Naive B cell (primary cell): ENCODE measurements at places on chromosomes 1 and 21. TPM values are rescaled to one million over a fixed set of nuclear protein-coding genes. Genes with fewer than 3 reads are reported as not detected.
A peak's percentile ranks its signal among the peaks of the same experiment; 100 is the strongest.

- H3K4me3 ChIP-seq, result no peak overlapping the region
- no peak overlapping the region for H3K27ac ChIP-seq
- no peaks in the 10 kb centered on the region for H3K27me3 ChIP-seq
- peaks cover 5% of the 10 kb centered on the region for H3K36me3 ChIP-seq
- no peaks in the 10 kb centered on the region for H3K4me1 ChIP-seq
Measured at GRCh38 chr1:70840260-70840953, 207.2 kb downstream of the PTGER3 start.

GRCh38 chr1:22688466-22688865, 22.2 kb upstream of the EPHB2 start:
- H3K4me1 ChIP-seq, result no peaks in the 10 kb centered on the region
- no peak overlapping the region for H3K4me3 ChIP-seq
- H3K27ac ChIP-seq, result peak overlapping the region; percentile 2
- no peak for DNase-seq
- no peaks in the 10 kb centered on the region for H3K36me3 ChIP-seq

GRCh38 chr1:237891979-237892378, 1.3 kb upstream of the ZP4 start:
- H3K27ac ChIP-seq, result no peak overlapping the region
- H3K4me1 ChIP-seq, result no peaks in the 10 kb centered on the region
- no peaks in the 10 kb centered on the region for H3K27me3 ChIP-seq
- DNase-seq, result no peak
- H3K36me3 ChIP-seq, result no peaks in the 10 kb centered on the region

GRCh38 chr1:90340606-90341005, 345.7 kb downstream of the ZNF326 start:
- peaks cover 4% of the 10 kb centered on the region for H3K27me3 ChIP-seq
- no peak for DNase-seq
- no peak overlapping the region for H3K4me3 ChIP-seq
- no peak overlapping the region for H3K27ac ChIP-seq

DNA sequence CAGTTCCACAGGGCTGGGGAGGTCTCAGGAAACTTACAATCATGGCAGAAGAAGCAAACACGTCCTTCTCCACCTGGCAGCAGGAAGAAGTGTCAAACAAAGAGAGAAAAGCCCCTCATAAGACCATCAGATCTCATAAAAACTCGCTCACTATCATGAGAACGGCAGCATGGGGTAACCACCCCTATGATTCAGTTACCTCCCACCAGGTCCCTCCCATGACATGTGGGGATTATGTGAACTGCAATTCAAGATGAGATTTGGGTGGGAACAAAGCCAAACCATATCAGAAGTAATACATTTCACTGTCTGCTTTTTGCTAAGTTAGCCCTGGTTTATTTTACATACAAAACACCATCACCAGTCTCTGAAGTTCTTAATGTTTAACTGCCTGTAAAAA, 68.5 kb downstream of the RBM11 start:
- H3K27ac ChIP-seq, result no peak overlapping the region
- DNase-seq, result no peak
- H3K36me3 ChIP-seq, result no peaks in the 10 kb centered on the region
- no peaks in the 10 kb centered on the region for H3K27me3 ChIP-seq
- no peak overlapping the region for H3K4me3 ChIP-seq

- no peak for DNase-seq
- H3K27me3 ChIP-seq, result no peaks in the 10 kb centered on the region
- H3K4me1 ChIP-seq, result no peaks in the 10 kb centered on the region
- no peak overlapping the region for H3K27ac ChIP-seq
Measured at GRCh38 chr1:53519421-53519820, 60.2 kb downstream of the DMRTB1 start.

DNA sequence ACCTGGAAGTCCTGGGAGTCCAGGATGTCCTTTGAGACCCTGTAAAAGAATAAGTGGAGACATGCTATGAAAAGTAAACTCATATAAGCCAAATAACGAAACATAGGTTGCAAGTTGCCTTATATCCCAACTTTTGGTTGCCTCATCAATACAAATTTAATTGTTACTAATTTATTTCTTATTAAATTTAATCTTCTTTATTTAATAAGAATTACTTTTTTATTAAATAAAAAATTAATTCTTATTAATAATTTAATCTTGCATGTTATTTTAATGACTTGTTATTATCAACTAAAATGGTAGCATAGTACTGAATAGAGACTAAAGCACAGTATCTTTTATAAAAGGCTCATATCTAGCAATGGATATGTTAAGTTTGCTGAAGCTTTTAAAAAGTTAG, 92.9 kb downstream of the COL24A1 start:
- no peaks in the 10 kb centered on the region for H3K4me1 ChIP-seq
- H3K36me3 ChIP-seq, result no peaks in the 10 kb centered on the region
- H3K4me3 ChIP-seq, result no peak overlapping the region
- H3K27ac ChIP-seq, result no peak overlapping the region
- peaks cover 7% of the 10 kb centered on the region for H3K27me3 ChIP-seq

DNA sequence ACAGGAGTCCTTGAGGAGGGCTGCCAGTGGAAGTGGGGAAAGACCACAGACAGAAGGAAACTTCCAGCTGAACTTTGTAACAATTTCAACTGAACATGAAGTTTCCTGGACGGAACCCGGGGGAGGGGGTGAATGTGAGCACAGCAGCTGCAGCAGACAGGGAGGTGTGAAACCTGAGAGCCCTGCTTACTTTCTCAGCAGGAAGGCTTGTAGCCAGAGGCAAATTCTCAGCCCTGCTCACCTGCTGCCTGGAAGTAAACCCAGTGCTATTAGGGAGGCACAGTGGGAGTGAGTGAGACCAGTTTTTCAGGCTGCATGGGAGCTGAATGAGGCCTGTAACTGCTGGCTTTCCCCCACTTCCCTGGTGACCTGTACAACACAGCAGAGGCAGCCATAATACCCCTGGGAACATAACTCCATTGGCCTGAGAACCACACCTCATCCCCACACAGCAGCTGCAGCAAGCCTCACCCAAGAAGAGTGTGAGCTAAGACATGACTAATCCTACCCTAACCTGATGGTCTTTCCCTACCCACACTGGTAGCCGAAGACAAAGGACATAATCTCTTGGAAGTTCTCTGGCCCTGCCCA, 9.6 kb upstream of the SPRR2F start:
- no peaks in the 10 kb centered on the region for H3K36me3 ChIP-seq
- DNase-seq, result no peak
- no peak overlapping the region for H3K27ac ChIP-seq
- H3K4me1 ChIP-seq, result no peaks in the 10 kb centered on the region

DNA sequence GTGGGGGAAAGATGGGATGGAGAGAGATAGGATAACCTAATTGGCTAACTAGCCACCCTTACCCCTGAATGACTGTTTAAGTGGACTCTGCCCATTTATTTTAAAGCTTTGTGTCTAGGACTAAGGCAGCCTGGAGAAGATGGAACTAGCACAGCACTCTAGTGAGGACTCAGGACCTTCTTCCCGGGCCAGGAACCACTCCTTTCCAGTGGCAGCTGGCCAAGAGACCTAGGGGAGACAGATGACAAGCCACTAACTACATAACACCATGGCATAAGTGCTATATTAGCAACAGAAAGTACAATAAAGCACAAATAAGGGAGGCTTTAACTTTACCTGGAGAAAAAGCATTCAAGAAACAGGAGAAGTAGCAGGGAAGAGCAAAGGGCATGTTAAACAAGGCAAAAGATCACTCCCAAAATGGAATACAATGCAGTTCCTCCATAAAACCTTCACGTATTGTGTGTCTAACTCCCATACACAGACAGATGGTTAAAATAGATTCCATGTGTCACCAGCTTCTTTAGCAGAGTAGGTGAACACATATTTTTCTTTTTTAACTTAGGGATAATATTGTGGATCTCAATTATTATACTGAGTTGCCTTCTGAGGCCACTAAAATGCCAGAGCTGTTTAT, 20.6 kb downstream of the CLCA1 start:
- no peaks in the 10 kb centered on the region for H3K4me1 ChIP-seq
- no peaks in the 10 kb centered on the region for H3K36me3 ChIP-seq
- no peak overlapping the region for H3K27ac ChIP-seq

- no peaks in the 10 kb centered on the region for H3K27me3 ChIP-seq
- peak; percentile 82 for DNase-seq
- no peaks in the 10 kb centered on the region for H3K36me3 ChIP-seq
- no peak within 1 kb of the TSS for H3K4me3 ChIP-seq
Measured at GRCh38 chr1:207454046-207454964, at the start of gene CR2. Gene CR2, plus strand, starts transcription at chr1:207454328. Its CDS starts 91 bp downstream, at chr1:207454419.

GRCh38 chr21:34154878-34155277, 81.5 kb downstream of the MRPS6 start:
- no peak overlapping the region for H3K27ac ChIP-seq
- no peaks in the 10 kb centered on the region for H3K27me3 ChIP-seq
- no peak for DNase-seq
- no peak overlapping the region for H3K4me3 ChIP-seq
- no peaks in the 10 kb centered on the region for H3K36me3 ChIP-seq

GRCh38 chr1:95888941-95889390, 655.0 kb downstream of the RWDD3 start:
- no peaks in the 10 kb centered on the region for H3K36me3 ChIP-seq
- DNase-seq, result no peak
- H3K27me3 ChIP-seq, result no peaks in the 10 kb centered on the region
- H3K4me1 ChIP-seq, result no peaks in the 10 kb centered on the region

GRCh38 chr1:224430511-224431113, 4.0 kb downstream of the WDR26 start:
- H3K27ac ChIP-seq, result peak overlapping the region; percentile 91
- H3K36me3 ChIP-seq, result no peaks in the 10 kb centered on the region
- H3K4me3 ChIP-seq, result peak overlapping the region; percentile 39
- H3K27me3 ChIP-seq, result no peaks in the 10 kb centered on the region

- no peaks in the 10 kb centered on the region for H3K27me3 ChIP-seq
- peak overlapping the region; percentile 73 for H3K4me3 ChIP-seq
- peaks cover 26% of the 10 kb centered on the region for H3K36me3 ChIP-seq
Measured at GRCh38 chr1:157724537-157725220, 24.1 kb upstream of the FCRL3 start.

GRCh38 chr1:234845097-234845660, 235.2 kb upstream of the IRF2BP2 start:
- H3K36me3 ChIP-seq, result no peaks in the 10 kb centered on the region
- DNase-seq, result no peak
- H3K27me3 ChIP-seq, result peaks cover 3% of the 10 kb centered on the region
- no peak overlapping the region for H3K27ac ChIP-seq

DNA sequence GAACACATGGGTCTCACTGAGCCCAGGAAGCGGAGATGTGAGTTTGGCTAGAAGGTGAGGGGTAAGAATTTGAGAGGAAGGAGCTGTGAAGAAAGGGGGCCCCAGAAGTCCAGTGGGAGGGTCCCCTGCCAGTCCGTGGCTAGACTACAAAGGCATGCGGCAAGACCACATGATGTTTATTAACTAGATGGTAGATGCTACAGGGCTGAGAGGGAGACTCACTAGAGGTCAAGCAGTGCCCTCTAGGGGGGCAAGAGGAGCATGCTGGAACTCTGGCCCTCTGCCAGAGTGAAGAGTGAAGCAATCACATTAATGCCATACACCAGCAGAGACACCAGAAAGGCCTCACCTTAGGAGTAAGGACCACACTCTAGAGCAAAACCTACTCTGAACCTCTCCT, 12.2 kb downstream of the KIAA0319L start:
- peaks cover 16% of the 10 kb centered on the region for H3K36me3 ChIP-seq
- H3K4me1 ChIP-seq, result peaks cover 34% of the 10 kb centered on the region
- no peak overlapping the region for H3K4me3 ChIP-seq
- H3K27ac ChIP-seq, result no peak overlapping the region
- no peak for DNase-seq

GRCh38 chr1:199898654-199899053, 128.9 kb upstream of the NR5A2 start:
- peaks cover 19% of the 10 kb centered on the region for H3K27me3 ChIP-seq
- no peaks in the 10 kb centered on the region for H3K36me3 ChIP-seq
- H3K4me1 ChIP-seq, result no peaks in the 10 kb centered on the region
- no peak overlapping the region for H3K27ac ChIP-seq

DNA sequence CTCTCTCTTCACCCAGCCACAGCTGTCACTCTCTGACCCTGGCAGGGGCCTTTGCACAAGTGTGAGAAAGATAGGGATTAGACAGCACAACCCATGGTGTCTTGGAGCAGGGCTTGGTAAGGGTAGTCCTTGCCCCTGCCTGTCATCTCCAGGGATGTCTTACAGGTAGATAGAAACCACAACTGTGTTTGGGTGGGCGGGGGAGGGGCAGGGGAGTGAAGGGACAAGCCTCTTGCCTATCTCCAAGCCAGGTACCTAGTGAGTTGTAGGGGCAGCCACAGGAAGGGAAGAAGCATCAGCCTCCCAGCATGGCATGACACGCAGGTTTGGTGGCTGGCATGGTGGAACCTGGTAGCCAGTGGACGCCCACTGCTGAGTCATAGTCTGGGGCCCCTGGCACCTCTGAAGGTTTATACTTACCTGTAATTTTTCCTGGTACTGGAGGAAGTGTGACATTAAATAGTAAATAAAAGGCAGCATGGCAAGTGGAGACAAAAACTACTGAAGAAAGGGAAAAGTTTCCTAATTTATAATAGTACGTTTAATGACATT, 97.5 kb downstream of the CLEC20A start:
- no peaks in the 10 kb centered on the region for H3K36me3 ChIP-seq
- no peak overlapping the region for H3K4me3 ChIP-seq
- no peaks in the 10 kb centered on the region for H3K27me3 ChIP-seq
- DNase-seq, result no peak
- no peak overlapping the region for H3K27ac ChIP-seq

GRCh38 chr1:30523055-30524020, 200.0 kb downstream of the MATN1 start:
- no peak overlapping the region for H3K4me3 ChIP-seq
- H3K27ac ChIP-seq, result no peak overlapping the region
- peaks cover 15% of the 10 kb centered on the region for H3K27me3 ChIP-seq
- H3K4me1 ChIP-seq, result no peaks in the 10 kb centered on the region

Gene AGRN
- not detected for polyA plus RNA-seq

Gene IRF2BP2
- polyA plus RNA-seq, result 55.8 TPM

Gene TCHHL1
- polyA plus RNA-seq, result not detected

Gene TRNP1
- not detected for polyA plus RNA-seq

Gene SLC30A2
- not detected for polyA plus RNA-seq

Gene KRTAP12-3
- not detected for polyA plus RNA-seq

Gene CHI3L2
- 177 TPM for polyA plus RNA-seq

Gene IFI16
- 262 TPM for polyA plus RNA-seq

Gene RBP7
- polyA plus RNA-seq, result not detected
